ENCODE measurements at places on chromosomes 1 and 21.

DNA sequence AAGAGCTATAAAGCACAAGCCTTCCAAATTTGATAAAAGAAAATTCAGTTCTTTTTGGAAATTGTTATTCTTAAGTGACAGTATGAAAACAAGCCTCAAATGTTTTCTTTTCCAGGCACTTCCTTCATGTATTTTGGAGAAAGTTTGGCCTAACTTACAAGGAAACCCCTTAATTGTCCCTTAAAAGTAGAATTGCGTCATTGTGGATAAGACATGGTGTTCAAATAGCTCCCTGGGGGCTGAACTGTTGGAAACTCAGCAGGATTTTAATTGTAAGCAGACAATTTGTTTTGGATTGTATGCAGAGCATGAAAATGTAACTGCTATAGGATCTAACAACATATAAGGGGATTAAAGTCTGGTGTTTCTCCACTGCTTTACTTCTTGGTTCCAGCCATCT lies 35.4 kb upstream of the FGGY start:
- DNase-seq = no peak

DNA sequence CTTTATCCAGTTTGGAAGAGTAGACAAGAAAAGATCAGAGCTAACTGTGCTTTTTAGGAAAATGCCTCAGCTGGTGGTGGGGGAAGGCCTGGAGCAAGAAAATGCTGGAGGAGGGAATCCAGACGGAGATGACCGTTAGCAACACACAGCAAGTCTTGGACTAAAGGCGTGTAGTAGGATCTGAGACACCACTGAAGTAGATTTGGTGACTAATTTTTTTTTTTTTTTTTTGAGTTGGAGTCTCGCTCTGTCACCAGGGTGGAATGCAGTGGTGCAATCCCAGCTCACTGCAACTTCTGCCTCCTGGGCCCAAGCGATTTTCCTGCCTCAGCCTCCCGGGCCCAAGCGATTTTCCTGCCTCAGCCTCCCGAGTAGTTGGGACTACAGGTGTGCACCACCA lies 41.2 kb downstream of the LPAR3 start:
- DNase-seq = no peak

GRCh38 chr1:77413541-77414335 lies 131.9 kb downstream of the AK5 start:
- DNase-seq = no peak

- DNase-seq = no peak
These were observed 89.6 kb downstream of the LEPR start for GRCh38 chr1:65509912-65510680.

GRCh38 chr1:200640963-200641401 lies 20.4 kb upstream of the KIF14 start:
- no peak for DNase-seq

DNA sequence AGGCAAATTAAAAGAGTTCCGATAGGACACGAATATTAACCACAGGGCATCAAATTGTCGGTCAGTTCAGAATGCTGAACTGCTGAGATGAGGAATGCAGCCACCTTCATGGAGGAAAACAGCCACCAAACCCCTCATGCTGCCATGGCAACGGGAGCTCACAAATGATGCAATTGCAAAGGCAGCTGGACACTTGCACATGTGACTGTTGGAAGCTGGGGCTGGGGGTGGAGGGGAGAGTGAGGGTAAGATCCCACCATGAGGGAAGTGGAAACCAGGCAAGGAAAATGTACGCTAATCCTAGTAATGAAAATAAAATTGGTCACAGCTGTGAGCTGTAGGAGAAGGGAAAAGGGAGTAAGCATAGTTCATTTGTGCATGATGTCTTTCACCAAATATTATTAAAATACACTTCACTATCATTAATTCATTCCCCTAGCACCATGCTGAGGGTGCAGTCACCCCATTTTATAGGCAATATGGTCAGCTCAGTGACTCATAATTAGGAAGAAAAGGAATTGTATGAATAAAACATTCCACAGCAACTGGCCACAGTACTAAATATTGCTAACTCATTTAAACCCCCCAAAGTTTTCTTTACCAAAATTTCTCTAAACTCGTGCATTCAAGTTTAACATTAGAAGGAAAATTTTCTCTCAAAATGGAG lies 15.3 kb downstream of the BECN2 start:
- DNase-seq = no peak

DNA sequence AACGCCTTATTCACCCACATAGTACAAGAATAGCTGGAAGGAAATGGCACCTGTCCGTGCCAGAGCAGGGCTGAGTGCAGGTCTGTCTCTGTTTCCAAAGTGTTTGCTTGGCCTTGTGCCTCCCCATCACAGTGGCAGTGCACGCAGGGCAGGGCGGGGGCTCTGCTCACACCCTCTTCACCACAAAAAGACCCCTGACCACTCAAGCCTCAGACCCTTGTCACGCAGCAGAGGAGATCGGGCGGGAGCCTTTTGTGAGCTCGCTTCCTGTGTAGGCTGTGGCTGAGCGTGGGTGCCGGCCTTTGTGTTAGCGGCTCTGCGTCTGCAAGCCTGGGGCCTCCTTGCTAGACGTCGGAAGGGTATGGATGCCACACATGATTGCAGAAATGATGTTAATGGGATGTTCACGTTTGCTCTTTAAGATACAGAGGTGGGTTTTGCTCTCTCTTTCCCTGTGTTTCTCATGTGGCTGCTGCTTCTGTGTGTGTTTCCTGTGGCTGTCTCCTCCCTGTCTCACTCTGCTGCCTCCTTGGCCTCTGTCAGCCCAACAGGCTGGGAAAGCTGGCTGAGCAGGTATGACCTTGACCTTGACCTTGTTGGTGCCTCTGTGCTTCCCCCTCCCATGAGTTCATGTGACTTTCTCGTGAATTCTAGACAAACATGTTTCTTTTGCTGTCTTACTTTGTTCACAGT lies 45.4 kb downstream of the S100B start:
- peak; percentile 39 for DNase-seq

DNA sequence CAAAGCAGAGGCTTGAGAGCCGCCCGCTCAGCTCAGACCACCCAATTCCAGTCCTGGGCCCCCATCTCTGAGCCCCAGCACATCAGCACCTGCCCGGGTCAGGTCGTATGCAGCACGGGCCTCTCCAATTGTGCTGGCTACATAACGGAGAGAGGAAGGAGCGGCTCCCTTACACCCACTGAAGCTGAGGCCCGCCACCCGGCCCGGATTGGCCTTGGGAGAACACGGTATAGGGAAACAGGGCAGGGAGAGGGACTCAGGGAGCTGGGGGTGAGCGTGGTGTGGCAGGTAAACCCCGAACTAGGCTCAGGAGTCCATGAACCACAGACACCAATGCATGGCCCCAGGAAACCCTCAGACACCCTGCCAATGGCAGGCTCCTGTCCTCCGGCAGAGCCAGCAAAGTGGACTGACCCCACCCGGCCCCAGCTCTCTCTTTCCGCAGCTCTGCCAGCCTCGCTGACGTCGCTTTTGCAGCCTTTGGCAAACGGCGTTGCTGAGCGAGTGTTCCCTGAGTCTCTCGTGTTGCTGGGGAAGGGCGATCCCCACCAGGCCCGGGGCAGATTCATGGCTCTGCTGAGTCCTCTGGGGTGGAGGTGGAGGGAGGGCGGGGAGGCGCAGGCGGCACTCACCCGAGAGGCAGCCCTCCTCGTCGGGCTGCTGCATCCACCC lies 16.5 kb downstream of the MEGF6 start:
- DNase-seq = no peak

GRCh38 chr1:83857103-83857502 lies 141.8 kb downstream of the TTLL7 start:
- no peak for DNase-seq

- no peak for DNase-seq
These were observed 18.9 kb upstream of the IPP start for GRCh38 chr1:45769261-45769932.

GRCh38 chr1:167522246-167522645 lies 3.9 kb upstream of the CD247 start:
- no peak for DNase-seq

- no peak for DNase-seq
These were observed 122.3 kb downstream of the MACF1 start for GRCh38 chr1:39326836-39327235.
